Heart left ventricle (tissue), 16 donors: ENCODE measurements at places on chromosomes 2 and 18.

GRCh38 chr18:27478459-27478858, 293.4 kb upstream of the CHST9 start:
- no peak for DNase-seq

DNA sequence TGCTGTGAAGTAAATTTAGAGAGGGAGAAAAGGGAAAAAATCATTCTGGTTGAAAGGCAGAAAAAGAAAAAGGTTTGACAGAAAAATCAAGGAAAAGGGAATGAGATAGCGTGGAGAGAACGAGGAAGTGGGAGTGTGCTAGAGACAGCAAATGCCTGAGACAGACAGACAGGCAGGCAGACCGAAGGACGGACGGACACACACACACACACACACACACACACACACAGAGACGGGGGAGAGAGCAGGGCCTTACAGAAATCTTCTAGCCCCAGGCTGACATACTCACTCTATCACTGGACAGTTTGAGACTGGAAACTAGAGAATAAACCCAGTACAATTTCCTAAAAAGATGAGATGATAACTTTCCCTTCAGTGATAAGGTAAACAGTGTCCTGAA, 238.4 kb downstream of the ZNF521 start:
- DNase-seq, result no peak

- no peak for DNase-seq
Measured at GRCh38 chr18:313931-314330, 46.1 kb upstream of the THOC1 start.

- peak; percentile 46 for DNase-seq
Measured at GRCh38 chr18:55334875-55335274, 253.1 kb downstream of the TCF4 start.

DNA sequence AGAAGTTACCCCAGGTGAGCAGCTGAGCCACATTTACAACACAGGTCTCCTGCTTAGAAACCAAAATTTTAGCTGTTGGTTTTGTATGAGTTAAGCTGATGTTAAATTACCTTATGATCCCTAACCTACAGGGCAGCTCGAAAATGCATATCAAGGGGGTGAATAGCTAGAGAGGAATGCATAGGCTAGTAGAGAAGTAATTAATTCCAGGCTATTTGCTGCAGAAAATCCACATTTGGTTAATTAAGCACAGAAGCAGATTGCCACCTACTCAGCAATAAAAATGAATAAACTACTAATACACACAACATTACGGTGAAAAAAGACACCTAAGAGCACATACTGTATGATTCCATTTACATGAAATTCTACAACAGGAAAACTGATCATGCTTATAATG, 91.4 kb downstream of the OSBPL1A start:
- DNase-seq, result no peak

DNA sequence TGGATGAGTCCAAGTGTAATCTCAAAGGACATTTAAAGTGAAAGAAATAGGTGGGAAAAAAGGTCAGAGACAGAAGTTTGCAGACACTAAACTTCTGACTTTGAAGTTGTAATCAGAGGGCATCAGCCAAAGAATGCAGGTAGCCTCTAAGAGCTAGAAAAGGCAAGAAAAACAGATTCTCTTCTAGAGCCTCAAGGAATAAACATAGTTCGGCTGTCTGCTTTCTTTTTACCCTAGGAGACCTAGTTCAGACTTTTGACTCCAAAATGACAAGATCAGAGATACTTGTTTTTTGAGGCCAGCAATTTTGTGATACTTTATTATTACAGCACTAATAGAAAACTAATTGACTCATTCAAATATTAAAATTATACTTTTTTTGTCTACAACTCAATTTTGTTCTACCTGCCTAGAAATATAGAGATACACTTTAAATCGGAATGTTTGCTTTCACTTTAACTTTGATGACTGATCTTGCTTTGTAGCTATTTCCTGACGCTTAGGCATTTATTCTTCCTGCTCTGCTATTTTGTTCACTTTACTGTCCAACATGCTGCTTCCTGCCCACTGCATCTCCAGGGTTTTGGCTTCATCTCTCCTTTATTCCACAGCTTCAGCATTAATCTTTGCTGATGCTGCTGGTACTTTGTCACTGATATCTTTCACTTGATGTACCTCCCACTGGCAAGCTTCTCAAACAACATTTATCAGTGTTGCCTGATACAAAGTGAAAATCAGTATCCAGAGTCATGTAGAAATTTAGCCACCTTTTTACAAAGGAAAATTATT, 272.5 kb downstream of the DSEL start:
- no peak for DNase-seq

- DNase-seq, result no peak
Measured at GRCh38 chr2:178363252-178363651, 87.7 kb downstream of the PRKRA start.

DNA sequence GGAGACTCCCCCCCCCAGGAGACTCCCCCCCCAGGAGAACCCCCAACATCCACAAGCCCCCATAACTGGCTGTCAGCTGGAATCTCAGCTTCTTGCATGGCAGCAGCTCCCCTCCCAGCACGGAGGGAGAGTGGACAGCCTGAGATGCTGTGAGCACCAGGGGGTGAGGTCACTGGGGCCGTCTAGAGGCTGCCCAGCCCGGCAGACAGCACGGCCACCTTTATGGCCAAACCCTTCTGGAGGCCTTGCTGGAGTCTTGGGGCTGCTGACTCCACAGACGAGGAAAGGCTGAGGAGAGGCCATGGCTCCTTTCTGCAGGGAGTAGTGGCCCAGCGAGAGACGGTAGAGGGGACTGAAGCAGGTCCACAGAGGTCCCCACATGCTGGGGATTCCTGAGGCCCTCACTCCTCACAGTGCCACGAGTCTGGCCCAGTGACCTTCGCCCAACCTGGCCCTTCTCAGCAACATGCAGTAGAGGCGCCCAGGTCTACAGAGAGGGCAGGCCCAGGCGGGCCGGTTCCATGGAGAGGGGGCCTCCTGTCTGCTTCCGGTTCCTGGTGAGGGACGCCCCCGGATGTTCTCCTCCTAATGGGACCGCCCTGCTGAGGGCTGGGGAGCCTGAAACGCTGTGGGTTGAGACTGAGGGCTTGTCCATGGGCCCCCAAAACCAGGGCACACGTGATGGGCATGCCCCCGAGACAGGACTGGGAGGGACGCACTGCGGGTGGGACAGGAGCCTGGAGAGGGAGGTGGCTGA, 122.6 kb upstream of the CTDP1 start:
- no peak for DNase-seq

DNA sequence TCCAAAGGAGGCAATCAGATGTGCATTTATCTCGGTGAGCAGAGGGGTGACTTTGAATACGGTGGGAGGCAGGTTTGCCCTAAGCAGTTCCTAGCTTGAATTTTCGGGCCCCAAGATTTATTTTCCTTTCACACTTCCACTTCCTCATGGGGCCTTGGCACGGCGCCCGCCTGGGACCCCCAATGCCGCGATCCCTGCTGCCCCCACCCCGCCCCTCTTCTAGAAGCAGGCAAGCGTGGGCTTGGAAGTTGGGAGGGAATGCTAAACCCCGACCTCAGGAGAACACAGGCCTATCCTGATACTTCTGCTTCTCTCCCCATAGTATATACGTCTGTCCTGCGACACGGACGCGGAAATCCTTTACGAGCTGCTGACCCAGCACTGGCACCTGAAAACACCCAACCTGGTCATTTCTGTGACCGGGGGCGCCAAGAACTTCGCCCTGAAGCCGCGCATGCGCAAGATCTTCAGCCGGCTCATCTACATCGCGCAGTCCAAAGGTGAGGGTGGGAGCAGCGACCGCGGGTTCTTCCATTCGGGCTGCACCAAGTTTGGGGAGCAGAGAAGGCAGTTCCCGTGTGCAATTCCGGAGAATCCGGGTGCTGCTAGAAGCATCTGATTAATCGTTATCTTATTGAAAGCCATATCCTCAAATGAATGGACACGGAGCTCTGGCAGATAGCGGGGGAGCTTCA, 21.6 kb downstream of the TRPM8 start:
- no peak for DNase-seq

GRCh38 chr2:64311948-64312621, 141.9 kb upstream of the LGALSL start:
- peak; percentile 79 for DNase-seq

DNA sequence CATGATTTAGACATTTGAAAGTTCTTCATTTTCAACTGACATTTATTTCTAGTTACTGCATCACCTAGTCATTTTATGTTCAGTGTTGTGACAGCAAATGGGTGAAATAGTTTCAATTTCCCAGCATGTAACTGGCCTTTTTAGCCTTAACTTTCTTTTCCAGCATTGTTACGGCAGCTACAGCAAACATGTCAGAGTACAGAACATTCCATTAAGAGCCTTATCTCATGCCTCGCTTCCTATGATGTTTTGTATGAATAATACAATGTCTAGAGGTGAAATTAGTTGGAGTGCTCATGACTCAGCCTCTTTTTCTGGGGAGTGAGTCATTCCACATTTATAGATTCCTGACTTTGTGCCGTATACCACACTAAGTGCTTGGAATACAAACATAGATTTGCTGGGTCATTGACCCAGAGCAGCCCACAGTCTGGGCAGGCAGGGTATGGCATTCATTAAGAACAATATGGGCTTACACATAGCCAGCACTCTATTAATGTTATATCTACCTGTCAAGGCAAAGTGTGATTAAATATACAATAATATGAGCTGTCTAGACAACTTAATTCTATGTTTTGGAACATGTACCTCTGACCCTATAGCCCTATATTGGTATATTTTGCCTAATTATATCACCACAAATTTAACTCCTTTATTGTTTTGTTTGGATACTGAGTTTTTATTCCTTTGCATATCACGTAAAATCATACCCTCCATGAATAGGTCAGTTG, 72.2 kb downstream of the MAP2 start:
- peak; percentile 46 for DNase-seq

DNA sequence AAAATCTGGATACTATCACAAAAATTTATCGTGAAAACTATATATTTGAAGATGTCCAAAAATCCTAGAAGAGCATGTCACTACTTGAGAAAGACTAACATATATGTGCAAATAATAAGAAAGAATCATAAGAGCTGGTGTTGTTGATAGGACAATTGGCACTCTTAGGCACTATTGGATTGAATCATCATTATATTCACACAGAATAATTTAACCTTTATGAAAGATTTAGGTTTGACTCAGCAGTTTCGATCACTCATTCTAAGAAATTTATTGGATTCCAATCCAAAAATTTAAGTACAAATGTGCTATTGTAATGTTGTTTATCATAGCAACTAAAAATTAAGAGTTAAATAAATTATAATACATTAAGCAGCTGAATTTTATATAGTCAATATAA, 503.6 kb downstream of the SPAG16 start:
- DNase-seq, result no peak

DNA sequence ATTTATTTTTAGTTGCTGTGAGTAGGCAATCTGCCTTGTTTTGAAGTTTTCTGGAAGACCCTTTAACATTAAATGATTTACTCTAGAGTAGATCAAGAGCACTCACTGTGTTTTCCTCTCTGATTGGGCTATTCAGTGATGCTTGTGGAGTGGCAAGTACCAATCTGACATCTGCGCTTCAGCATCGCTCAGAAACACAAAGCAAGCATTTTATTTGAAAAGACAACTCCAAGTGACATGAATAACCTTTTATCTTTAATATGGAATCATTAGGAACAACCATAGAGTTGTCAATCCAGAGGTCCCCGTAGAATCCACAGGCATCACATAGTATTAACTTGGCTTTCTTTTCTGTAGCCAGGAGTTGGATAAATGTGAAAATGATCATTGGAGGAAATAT, 114.7 kb downstream of the CPS1 start:
- DNase-seq, result no peak

- DNase-seq, result no peak
Measured at GRCh38 chr2:235004329-235004903, 52.6 kb downstream of the SH3BP4 start.

GRCh38 chr18:48228841-48229240, 180.3 kb downstream of the ZBTB7C start:
- no peak for DNase-seq

DNA sequence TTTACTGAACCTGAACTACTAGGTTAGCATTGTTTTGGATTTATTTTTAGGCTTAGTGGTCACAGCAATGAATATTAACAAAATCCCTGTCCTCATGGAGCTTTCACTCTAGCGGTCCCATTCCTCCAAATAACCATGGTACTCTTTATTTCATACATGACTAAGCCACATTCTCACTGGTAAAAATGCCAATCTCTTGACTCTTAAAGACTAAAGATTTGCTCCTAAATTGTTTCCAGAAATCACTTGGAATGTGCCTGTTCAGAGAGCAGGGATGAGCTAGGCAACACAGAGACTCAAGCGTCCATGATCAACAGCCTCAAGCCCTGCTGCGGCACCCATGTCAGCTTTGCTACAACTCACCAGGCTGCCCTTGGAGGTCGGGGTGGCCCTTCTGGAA, 13.5 kb downstream of the LMAN1 start:
- DNase-seq, result no peak

GRCh38 chr2:172968061-172968469, 107.6 kb upstream of the MAP3K20 start:
- peak; percentile 91 for DNase-seq

DNA sequence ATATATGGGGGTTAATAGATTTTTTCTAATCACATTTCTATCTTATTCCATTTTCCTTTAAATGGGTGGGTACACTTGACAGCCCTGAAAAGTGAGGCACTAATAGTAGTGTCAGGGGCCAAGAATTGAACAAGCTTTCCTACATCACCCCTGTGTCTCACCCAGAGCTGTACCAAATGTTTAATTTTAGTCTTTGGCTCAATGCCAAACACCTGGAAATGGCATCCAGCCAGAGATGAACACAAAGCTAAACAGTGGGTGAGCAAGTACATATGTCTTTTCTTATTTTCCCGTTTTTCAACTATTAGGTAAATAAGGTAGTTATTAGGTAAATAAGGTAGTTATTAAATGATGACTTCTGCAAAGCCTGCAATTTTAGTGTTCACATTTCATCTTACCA, 276.3 kb upstream of the ERBB4 start:
- no peak for DNase-seq

GRCh38 chr2:96082211-96083063, 33.9 kb downstream of the ADRA2B start:
- no peak for DNase-seq
